ENCODE measurements at places on chromosomes 1 and 21. TPM values are rescaled to one million over a fixed set of nuclear protein-coding genes. Genes with fewer than 3 reads are reported as not detected.

Gene VHLL
- total RNA-seq = not detected

Gene CHAF1B
- total RNA-seq = 0.35 TPM

Gene TMEM269
- total RNA-seq = 0.27 TPM

GRCh38 chr21:31609081-31609480 is 50.4 kb upstream of the SOD1 start:
- no peaks in the 10 kb centered on the region for H3K4me1 ChIP-seq
- H3K36me3 ChIP-seq = no peaks in the 10 kb centered on the region
- no peak overlapping the region for H3K27ac ChIP-seq

GRCh38 chr1:8431019-8431418 is 113.1 kb downstream of the SLC45A1 start:
- peaks cover 46% of the 10 kb centered on the region for H3K4me1 ChIP-seq
- no peak overlapping the region for H3K27ac ChIP-seq
- DNase-seq = no peak

DNA sequence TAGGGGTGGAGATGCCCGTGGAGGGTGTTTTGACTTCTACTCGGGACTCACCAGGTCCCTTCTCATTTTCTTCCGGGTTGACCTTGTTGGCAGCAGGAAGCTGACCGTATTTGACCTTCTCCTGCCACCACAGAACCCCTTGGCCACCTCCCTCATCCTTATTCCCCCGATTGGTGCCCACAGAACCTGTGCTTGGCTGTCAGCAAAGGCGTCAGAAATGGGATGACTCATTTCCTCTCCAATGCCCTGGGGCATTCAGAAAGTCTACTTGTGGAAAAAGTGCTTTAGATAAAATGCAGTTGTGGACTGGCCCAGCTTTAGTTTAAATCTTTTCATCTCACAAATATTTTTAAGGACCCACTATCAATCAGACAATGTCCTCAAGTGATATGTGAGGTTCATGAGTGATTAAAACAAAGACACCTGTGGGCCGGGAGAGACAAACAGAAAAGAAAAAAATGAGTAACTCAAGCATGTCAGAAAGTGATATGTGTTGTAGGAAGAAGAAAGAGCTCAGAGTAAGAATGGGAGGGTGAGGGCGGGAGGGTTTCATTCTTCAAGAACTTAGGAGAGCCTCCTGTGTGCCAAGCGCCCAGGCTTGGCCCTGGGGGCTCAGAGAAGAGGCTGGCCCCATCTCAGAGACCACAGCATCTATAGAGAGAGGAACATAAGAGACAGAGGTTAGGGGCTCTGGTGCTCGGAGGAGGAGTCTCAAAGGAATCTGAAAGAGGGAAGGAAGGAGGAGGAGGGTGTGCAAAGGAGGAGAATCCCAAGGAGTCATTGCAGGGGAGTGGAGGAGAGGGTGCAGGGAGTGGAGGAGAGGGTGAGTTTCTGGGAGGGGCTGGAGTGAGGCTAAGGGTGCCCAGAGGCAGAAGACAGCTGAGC is 221.6 kb upstream of the VAMP3 start:
- H3K36me3 ChIP-seq = no peaks in the 10 kb centered on the region
- no peaks in the 10 kb centered on the region for H3K27me3 ChIP-seq
- H3K4me1 ChIP-seq = peaks cover 14% of the 10 kb centered on the region
- peak overlapping the region; percentile 37 for H3K27ac ChIP-seq

- no peak overlapping the region for H3K27ac ChIP-seq
- no peak for DNase-seq
- no peaks in the 10 kb centered on the region for H3K27me3 ChIP-seq
- no peaks in the 10 kb centered on the region for H3K4me1 ChIP-seq
Measured at GRCh38 chr21:35077975-35078374, 28.9 kb upstream of the RUNX1 start.

DNA sequence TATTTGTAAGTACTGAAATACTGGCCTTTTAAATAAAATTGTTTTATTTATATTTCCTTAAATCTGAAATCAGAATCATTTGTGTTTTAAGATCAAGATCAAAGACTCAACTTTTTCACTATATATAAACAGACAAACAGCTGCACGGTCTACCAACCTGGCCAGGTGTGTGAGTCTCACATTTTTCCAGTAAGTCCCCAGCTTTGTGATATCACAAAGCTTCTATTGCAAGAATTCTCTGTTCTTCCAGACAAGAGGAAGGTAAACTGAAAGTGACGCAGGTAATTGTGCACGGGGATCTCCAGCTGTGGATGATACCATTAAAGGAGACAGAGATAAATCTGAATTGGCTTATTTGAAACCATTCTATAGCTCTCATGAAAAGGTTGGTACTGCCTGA is 41.2 kb upstream of the CYP2J2 start:
- H3K27me3 ChIP-seq = no peaks in the 10 kb centered on the region
- peaks cover 7% of the 10 kb centered on the region for H3K4me1 ChIP-seq
- no peaks in the 10 kb centered on the region for H3K36me3 ChIP-seq
- H3K4me3 ChIP-seq = no peak overlapping the region
- H3K27ac ChIP-seq = no peak overlapping the region
- DNase-seq = no peak

DNA sequence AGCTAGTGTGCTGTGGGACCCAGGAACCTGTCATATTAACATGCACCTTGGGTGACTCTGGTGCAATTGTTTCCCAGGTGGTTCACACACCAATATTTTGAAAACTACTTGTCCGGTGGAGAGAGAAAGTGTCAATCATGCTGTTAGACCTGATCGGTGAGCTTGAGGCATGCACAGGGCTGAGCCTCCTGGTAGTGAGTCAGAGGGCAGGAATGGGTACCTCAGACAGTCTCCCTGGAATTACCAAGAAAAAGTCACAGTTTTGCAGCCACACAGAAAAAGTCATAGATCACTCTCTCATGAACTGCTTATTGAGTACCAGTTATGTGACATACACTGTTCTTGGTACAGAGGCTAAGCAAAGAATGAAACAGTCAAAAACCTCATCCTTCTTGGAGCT is 140.1 kb upstream of the NFIA start:
- no peak overlapping the region for H3K4me3 ChIP-seq
- no peaks in the 10 kb centered on the region for H3K4me1 ChIP-seq
- no peaks in the 10 kb centered on the region for H3K27me3 ChIP-seq
- no peak overlapping the region for H3K27ac ChIP-seq

DNA sequence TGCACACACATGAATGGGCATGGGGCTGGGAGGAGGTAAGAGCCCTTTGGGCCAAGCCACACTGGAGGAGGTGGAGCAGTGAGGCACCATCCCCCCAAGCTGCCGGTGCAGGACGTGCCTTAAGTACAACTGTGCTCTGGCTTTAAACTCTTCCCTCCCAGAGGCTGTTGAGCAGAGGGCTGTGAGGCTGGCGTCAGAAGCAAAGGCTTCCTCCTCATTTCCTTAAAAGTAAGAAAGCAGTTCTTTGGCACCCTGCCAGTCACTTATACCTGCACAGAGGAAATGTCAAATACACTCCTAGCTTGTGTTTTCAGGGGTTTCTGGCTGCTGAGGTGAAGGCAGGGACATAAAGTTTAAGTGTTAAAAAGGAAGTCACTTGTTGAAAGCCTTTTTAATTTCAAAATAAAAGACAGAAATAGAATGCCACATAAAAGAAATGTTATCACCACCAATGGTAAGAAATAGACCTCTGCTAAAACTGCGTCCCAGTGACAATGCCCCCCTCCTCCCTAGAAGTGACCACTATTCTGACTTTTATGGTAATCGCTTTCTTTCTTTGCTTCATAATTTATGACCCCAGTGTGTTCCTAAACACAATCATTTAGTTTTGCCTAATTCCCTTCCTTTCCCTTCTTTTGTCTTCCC is 33.0 kb downstream of the LAMC2 start:
- no peak for DNase-seq
- peaks cover 27% of the 10 kb centered on the region for H3K4me1 ChIP-seq
- H3K27me3 ChIP-seq = no peaks in the 10 kb centered on the region
- no peaks in the 10 kb centered on the region for H3K36me3 ChIP-seq
- peak overlapping the region; percentile 51 for H3K27ac ChIP-seq
- no peak overlapping the region for H3K4me3 ChIP-seq

- no peak for DNase-seq
- no peak overlapping the region for H3K4me3 ChIP-seq
- no peaks in the 10 kb centered on the region for H3K27me3 ChIP-seq
- peaks cover 20% of the 10 kb centered on the region for H3K4me1 ChIP-seq
- no peak overlapping the region for H3K27ac ChIP-seq
Measured at GRCh38 chr1:179296356-179297104, 2.9 kb downstream of the SOAT1 start.

- no peaks in the 10 kb centered on the region for H3K36me3 ChIP-seq
- peaks cover 35% of the 10 kb centered on the region for H3K4me1 ChIP-seq
- H3K27me3 ChIP-seq = no peaks in the 10 kb centered on the region
- no peak for DNase-seq
- peak overlapping the region; percentile 87 for H3K27ac ChIP-seq
- H3K4me3 ChIP-seq = no peak overlapping the region
Measured at GRCh38 chr1:12552951-12553921, 64.8 kb downstream of the DHRS3 start.

- no peaks in the 10 kb centered on the region for H3K4me1 ChIP-seq
- H3K27ac ChIP-seq = no peak overlapping the region
- H3K4me3 ChIP-seq = no peak overlapping the region
- no peak for DNase-seq
- no peaks in the 10 kb centered on the region for H3K27me3 ChIP-seq
- H3K36me3 ChIP-seq = no peaks in the 10 kb centered on the region
Measured at GRCh38 chr21:31985398-31985797, 112.6 kb downstream of the HUNK start.

GRCh38 chr1:86507935-86508582 is 38.8 kb upstream of the CLCA4 start:
- DNase-seq = no peak
- no peaks in the 10 kb centered on the region for H3K27me3 ChIP-seq
- no peak overlapping the region for H3K4me3 ChIP-seq
- no peaks in the 10 kb centered on the region for H3K36me3 ChIP-seq
- no peak overlapping the region for H3K27ac ChIP-seq
- peaks cover 4% of the 10 kb centered on the region for H3K4me1 ChIP-seq
